Astrocyte (in vitro differentiated cells and primary cell): ENCODE measurements at places on chromosomes 4 and X. TPM values are rescaled to one million over a fixed set of nuclear protein-coding genes. Genes with fewer than 3 reads are reported as not detected.

The ZNF630 gene
- total RNA-seq: 1.3 and 1.8 TPM in 2 replicates

The LNX1 gene
- total RNA-seq: 2.5 and 4.4 TPM in 2 replicates

The COL25A1 gene
- 10.4 and 10.5 TPM in 2 replicates for total RNA-seq

The CXCL5 gene
- 0.61 and 0.99 TPM in 2 replicates for total RNA-seq

The TLR2 gene
- total RNA-seq: 0.79 and 1.2 TPM in 2 replicates

The MAGEA4 gene
- total RNA-seq: not detected in 2 replicates
